Fibroblast of villous mesenchyme (primary cell): ENCODE measurements at places on chromosomes 1 and 21.

GRCh38 chr21:36079010-36079649 is 9.3 kb downstream of the CBR1 start:
- DNase-seq = peak; percentile 74

DNA sequence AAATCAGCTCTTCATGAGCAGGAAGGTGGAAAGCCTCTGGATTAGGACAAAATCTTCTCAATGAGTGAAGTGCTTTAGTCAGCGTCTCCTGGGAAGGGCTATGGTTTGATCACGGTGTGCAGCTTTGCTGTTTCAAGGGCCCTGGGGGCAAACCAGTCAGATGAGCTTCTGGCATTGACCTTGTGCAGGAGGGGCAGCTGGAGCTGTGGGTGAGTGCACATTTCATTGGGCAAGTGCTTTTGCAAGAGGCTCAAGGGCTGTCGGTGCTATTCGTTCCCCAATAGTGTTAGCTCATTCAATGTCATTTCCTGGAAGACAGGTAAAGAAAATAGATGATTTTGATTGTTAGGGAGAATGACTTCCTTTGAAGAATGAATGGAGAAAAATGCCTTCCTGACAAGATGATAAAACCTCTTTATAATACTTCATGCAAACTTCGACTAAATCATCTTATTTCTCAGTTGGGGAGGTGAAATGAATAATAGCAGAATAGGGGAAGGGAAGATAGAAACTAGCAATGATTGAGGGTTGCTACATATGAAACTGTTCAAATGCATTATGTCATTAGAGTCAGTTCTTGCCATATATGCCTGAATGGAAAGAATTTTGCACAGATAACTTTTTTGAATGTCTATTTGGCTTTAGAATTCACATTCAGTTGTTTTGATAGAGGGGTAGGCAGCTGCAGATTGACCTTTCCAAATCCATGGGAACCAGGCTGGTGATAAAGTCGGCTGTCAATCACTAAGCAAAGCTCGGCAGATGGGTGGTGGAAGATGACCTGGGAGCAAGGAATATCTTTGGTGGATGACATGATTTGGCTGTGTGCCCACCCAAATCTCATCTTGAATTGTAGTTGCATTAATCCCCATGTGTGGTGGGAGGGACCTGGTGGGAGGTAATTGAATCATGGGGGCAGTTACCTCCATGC is 12.9 kb upstream of the DISC1 start:
- DNase-seq = no peak

DNA sequence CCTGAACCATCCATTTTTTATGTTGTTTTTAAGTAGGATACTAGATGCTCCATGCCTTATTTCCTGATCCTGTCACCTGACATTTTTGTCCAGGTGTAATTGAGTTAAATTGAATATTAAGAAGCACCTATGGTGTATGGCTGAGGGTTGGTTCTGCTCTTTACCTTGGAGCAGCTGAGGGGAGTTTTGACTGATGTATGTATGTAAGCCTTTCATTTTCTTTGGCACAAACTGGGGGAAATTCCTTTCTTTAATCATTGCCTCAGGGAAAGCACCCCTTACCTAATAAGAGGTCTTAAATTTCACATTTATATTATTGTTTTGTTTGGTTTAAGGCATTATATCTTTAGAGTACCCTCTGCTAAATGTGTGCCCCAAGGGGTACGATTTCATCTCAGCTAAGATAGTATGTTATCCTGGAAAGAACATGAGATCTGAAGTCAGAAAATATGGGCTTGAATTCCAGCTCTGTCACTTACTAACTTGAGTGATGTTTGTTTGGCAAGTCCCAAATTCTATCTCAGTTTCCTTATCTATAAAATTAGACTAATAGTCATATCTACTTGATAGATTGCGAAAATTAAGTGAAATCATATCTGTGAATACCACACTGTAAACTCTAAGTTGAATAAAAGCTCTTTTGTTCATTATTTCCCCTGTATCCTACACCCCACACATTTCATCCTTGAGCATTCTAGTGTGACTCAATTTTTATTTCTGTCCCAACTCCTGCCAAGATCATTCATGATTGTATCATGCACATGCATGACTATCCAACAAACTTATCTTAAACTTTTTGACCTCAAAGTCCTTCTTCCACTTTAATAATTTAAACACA is 57.7 kb upstream of the NUF2 start:
- DNase-seq = no peak

DNA sequence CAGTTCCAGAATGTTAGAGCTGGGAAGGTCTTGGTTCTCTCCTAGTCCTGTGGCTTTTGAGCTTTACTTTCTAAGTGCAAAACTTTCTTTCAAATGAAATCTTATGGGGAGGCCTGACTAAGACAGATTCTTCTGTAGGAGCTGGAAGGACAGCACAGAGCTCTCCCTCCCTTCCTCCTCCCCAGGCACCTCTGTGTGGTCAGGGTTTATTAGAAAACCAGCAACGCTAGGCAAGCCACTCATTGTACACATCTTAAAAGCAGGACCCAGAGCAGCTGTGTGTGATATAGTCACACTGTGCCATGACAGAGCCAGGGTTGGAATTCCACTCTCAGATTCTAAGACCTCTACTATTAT is 241.1 kb upstream of the RAB4A start:
- DNase-seq = no peak

GRCh38 chr1:236159704-236160539 is 17.6 kb downstream of the GPR137B start:
- DNase-seq = peak; percentile 53

DNA sequence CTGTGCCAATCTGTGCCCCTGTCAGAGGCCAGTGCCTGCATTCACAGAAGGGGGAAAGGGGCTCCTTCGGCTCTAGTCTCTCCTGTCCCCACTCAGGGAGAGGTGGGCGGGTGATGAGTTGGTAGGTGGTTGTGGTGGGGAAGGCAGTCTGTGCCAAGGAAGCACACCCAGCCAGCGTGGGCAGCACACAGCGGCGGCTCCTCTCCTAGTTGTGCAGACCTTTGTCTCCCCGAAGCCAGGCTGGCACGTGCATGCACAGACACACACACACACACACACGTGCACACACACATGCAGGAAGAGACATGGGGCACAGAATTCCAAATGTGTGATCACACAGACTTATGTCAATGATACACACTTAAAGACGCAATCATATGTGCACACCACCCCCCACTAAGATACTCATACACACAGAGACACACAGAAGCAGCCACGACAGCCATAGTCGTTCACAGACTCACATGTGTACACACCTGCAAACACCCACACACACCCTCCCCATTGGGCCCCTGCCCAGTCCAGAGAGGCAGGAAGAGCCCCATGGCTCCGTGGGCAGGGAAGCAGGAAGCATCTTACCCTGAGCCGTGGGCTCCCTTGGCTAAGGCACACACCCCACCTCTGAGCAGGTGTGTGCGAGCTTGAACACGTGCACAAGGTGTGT is 16.4 kb downstream of the RIMS3 start:
- DNase-seq = no peak

DNA sequence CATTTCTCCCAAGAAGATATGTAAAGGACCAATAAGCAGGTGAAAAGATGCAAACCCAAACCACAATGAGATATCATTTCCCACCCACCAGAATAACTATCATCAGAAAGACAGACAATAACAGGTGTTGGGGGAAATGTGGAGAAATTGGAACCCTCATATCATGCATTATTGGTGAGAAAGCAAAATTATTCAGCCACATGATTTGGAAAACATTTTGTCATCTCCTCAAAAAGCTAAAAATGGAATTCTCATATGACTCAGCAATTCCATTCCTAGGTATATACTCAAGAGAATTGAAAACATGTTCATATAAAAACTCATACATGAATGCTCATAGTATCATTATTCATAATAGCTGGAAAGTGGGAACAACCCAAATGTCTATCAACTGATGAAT is 25.1 kb upstream of the RNF186 start:
- no peak for DNase-seq

- DNase-seq = no peak
Observed at GRCh38 chr21:46660505-46660904, 25.0 kb downstream of the PRMT2 start.

DNA sequence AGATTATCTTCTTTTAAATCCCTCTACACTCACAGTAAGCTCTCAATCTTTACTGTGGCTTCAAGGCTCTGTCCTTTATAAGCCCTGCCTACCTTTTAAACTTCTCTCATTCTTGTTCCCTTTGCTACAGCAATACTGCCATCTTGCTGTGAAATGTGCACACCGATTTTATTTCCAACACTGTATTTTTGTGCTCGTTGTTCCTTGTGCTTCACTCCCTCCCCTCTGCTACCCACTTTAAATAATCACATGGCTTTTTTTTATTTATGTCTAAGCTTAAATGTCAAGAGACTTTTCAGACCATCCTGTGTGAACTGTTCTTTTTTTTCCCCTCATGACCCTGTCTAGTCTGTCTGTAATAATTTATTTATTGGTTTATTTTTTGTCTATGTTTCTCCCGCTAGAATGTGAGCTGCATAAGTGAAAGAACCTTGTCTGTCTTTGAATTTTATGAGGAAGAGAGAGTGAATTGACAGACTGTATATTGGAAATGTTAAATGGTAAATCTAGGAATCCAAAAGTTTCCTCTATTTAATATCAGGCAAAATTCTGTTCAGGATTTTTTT is 45.7 kb downstream of the ABCD3 start:
- DNase-seq = peak; percentile 69

DNA sequence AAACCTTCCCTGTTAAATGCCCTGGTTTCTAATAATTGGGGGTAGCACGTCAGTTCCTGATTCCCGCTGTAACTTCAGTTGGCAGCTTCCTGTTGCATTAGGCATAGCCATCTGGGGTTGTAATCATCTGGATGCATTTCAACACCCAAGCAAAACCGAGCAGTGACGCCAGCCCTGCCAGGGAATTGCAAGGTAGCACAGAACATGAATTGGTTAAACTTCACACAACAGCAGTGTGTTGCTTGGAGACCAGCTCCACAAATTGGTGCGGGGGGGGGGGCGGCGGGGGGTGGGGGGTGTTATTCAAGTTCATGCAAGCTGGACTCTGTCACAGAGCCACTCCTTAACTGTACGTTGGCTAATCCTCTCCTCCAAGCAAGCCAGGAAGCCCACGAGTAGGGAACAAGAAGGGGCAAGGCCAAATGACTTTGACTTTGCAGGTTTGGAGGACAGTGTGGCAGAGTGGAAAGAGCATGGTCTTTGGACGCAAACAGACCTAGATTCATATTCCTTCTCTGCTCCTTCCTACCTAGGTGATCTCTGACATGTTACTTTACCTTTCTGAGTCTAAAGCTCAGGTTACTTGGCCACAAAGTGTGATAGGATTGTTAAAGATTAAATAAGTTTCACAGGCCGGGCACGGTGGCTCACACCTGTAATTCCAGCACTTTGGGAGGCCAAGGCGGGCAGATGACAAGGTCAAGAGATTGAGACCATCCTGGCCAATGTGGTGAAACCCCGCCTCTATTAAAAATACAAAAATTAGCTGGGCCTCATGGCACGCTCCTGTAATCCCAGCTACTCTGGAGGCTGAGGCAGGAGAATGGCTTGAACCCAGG is 4.7 kb downstream of the LAX1 start:
- DNase-seq = peak; percentile 96

GRCh38 chr1:114467491-114467890 is 43.5 kb downstream of the TRIM33 start:
- DNase-seq = no peak

DNA sequence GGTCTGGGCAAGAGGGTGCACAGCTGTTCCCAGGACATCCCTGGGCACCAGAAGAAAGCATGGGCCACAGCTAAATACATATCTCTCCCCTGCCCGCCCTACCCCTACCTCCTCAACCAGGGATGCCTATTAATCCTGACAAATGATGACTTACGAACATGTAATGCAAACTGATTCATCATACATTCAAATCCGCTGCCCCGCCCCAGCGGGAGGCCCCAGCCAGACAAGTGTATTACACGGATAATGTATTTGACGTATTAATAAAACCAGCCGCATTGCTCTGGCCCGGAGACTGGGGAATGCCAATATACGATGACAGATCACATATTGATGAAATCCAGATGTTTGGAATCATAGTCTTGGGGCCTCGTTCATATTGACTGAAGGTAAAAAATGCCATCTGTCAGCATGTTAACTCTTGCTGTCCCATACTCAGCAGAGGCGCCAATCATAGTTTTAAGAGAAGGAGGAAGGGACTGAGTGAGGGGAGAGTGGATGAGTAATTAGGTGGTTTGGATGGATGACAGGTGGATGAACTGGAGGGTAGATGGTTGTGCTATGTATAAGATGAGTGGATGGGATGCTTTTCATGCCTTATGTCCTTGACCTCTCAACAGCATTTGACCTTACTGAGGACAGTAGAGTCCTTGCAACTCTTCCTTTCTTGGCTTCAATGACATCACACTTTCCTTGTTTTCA is 68.2 kb downstream of the TMEM53 start:
- DNase-seq = no peak

DNA sequence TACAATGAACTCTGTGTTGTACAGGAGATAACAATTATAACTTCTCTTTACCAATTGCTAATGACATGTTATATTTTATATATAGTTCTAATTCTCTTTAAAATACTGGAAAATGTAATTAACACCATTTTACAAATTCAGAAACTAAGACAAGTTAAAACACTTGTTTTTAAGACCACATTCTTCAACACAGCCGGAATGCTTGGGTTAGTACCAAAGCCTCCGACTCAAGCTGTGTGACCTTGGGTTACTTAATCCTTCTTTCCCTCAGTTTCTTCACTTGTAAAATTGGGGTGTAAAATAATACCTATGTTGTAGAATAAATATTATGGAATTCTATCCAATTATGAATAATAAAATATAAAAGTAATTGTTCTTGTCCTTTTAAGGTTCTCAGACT is 378.7 kb downstream of the USH2A start:
- DNase-seq = no peak

GRCh38 chr21:37396855-37397254 is 30.3 kb downstream of the DYRK1A start:
- no peak for DNase-seq

- no peak for DNase-seq
Observed at GRCh38 chr1:21237446-21238088, 52.7 kb downstream of the ECE1 start.

GRCh38 chr21:27526451-27526850 is 559.6 kb upstream of the ADAMTS5 start:
- no peak for DNase-seq

DNA sequence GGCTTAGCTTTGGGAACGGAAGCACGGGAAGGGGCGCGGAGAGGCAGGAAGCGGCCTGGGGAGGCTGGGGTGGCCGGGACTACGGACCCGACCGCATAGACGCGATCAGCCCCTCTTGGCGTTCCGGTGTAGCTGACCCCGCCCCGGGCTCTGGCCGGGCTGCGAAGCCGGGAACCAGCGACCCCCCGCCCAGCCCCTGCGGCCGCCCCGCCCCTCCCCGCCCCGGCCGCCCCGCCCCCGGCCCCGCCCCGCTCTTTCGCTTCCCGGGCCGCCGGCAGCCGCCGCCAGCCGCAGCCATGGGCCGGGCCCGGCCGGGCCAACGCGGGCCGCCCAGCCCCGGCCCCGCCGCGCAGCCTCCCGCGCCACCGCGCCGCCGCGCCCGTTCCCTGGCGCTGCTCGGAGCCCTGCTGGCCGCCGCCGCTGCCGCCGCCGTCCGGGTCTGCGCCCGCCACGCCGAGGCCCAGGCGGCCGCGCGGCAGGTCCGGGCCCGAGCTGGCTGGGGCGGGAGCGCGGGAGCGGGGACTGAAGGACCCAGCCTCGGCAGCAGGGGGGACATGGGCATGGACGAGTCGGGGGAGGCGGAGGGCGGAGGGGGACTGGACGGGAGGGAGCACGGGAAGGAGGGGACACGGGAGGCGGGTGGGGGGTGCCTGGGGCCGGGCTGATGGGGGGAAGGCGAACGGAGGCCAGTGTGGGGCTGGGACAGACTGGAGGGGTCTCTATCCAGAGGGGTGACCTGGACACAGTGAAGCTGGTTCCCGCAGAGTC is at the start of gene SELENON:
TSS of gene SELENON (plus strand) at position 259 of the 768 bp plus-strand sequence. CDS start at position 297, 38 bp downstream.
- peak; percentile 67 for DNase-seq

GRCh38 chr1:67429528-67430357 is 459 bp downstream of the SERBP1 start:
- DNase-seq = no peak
